ENCODE measurements at places on chromosomes 13 and 19. TPM values are rescaled to one million over a fixed set of nuclear protein-coding genes. Genes with fewer than 3 reads are reported as not detected.

Gene KLK5
- polyA plus RNA-seq: not detected

Gene PGLYRP2
- polyA plus RNA-seq: not detected

Gene SLC6A16
- polyA plus RNA-seq: 1.6 TPM

Gene KCNK6
- polyA plus RNA-seq: 2.8 TPM

Gene SYDE1
- 42.3 TPM for polyA plus RNA-seq

Gene EMC10
- polyA plus RNA-seq: 57.2 TPM

Gene RDH8
- polyA plus RNA-seq: not detected

Gene TINCR
- 0.04 TPM for polyA plus RNA-seq

Gene SYNGR4
- not detected for polyA plus RNA-seq

Gene KLK3
- polyA plus RNA-seq: not detected

Gene ZNF628
- polyA plus RNA-seq: 0.12 TPM

All from AG04450 (cell line).